ENCODE measurements at places on chromosomes 7 and 10. TPM values are rescaled to one million over a fixed set of nuclear protein-coding genes. Genes with fewer than 3 reads are reported as not detected.

NUPR2 gene
- total RNA-seq, result not detected

RADIL gene
- 0.26 TPM for total RNA-seq

TMEM229A gene
- total RNA-seq, result not detected

NEUROD6 gene
- total RNA-seq, result not detected

GRCh38 chr7:98555403-98555802 is 61.7 kb upstream of the NPTX2 start:
- no peak overlapping the region for H3K4me3 ChIP-seq
- no peaks in the 10 kb centered on the region for H3K27me3 ChIP-seq
- H3K4me1 ChIP-seq, result no peaks in the 10 kb centered on the region
- no peak overlapping the region for H3K27ac ChIP-seq

DNA sequence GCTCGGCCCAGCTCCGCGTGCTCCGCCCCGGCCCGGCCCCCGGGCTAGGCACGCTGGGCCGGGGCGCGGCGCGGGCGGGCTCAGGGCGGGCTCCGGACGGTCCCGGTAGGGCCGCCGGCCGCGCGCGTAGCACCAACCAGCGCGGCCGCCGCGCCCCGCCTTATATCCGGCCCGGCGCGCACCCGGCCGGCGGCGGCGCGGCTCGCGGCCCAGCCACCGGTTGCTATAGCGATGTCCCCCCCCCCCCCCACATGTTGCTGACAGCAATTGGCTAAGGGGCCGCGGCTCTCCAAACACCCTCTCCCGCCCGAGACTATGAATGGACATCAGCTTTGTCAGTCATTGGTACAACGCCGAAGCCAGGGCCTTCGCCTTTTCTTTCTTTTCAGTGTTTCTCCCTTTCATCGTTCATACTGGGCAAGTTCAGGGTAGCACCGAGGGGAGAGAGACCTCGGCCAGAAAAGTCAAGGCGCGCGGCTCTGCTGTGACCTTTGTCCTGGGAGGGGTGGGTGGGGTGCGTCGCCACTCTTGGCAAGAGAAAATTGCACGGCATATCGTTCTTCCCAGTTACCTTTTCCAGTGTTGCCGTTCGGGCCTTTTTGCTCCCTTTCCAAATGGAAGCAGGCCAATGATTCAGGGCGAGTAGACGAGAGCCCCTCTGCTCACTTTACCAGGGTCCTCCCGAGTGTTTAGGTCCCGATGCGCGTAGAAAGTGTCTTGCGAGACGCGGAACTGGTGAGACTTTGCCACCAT is 354.2 kb downstream of the DNAJB6 start:
- H3K27ac ChIP-seq, result peak overlapping the region; percentile 29
- peak overlapping the region; percentile 45 for H3K4me3 ChIP-seq
- no peak for DNase-seq
- H3K36me3 ChIP-seq, result no peaks in the 10 kb centered on the region
- H3K27me3 ChIP-seq, result peaks cover 55% of the 10 kb centered on the region

GRCh38 chr7:142481548-142481947 is 223.7 kb upstream of the PRSS58 start:
- no peak for DNase-seq
- no peaks in the 10 kb centered on the region for H3K27me3 ChIP-seq
- H3K36me3 ChIP-seq, result no peaks in the 10 kb centered on the region
- H3K27ac ChIP-seq, result no peak overlapping the region
- no peak overlapping the region for H3K4me3 ChIP-seq
- H3K4me1 ChIP-seq, result peaks cover 38% of the 10 kb centered on the region

- H3K36me3 ChIP-seq, result no peaks in the 10 kb centered on the region
- DNase-seq, result no peak
Observed at GRCh38 chr10:127044186-127044585, 139.0 kb downstream of the DOCK1 start.

DNA sequence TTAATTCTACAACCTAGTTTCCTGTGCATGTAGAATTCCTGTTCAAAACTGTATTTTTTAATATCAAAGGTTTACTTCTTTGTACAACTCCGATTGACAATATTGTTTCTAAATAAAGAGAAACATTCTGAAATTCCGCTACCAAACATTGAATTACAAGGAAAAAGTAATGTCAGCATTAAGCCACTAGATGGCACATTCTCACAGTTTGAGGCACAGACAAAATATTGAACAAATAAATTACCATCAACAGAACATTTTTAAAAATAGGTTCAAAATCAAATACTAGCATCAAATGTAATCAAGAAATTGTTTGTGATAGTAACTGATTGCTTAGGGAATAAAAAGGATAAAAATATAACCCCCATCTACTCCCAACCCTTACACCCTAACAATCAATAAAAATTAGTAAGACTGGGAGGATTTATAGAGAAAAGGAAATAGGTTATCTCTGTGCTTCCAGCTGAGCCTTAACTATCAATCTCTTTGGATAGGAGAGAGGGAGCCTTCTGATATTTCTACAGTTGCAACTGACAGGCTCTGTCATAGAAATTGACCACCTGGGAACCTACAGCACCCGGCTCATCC is 86.6 kb upstream of the C7orf33 start:
- no peaks in the 10 kb centered on the region for H3K36me3 ChIP-seq
- peak; percentile 64 for DNase-seq
- H3K4me3 ChIP-seq, result no peak overlapping the region
- no peak overlapping the region for H3K27ac ChIP-seq

- H3K36me3 ChIP-seq, result no peaks in the 10 kb centered on the region
- H3K27ac ChIP-seq, result no peak overlapping the region
- H3K27me3 ChIP-seq, result no peaks in the 10 kb centered on the region
Observed at GRCh38 chr7:137741443-137741842, 105.3 kb downstream of the DGKI start.

DNA sequence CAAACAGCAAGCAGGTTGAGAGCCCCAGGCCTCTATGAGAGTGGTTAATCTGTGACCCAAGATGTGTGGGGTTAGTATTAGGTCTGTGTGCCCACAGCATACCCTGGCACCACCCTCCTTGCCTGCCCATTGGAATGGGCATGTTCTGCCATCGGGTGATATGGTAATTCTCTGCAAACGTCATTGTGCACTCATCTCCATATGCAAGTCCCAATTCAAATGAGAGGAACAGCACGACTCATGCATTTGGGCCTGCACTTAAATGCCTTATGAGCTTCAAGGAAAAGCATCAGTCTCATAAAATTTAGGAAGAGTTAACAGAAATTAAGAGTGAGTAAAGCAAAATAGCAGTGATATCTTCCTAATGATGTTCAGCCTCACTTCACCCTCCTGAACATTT is 133.9 kb upstream of the FGFR2 start:
- no peak overlapping the region for H3K27ac ChIP-seq
- no peak for DNase-seq
- H3K27me3 ChIP-seq, result peaks cover 26% of the 10 kb centered on the region
- H3K36me3 ChIP-seq, result no peaks in the 10 kb centered on the region
- H3K4me1 ChIP-seq, result no peaks in the 10 kb centered on the region

- no peaks in the 10 kb centered on the region for H3K27me3 ChIP-seq
- peaks cover 5% of the 10 kb centered on the region for H3K36me3 ChIP-seq
- peaks cover 37% of the 10 kb centered on the region for H3K4me1 ChIP-seq
Observed at GRCh38 chr10:110324201-110324804, 19.6 kb upstream of the SMNDC1 start.

DNA sequence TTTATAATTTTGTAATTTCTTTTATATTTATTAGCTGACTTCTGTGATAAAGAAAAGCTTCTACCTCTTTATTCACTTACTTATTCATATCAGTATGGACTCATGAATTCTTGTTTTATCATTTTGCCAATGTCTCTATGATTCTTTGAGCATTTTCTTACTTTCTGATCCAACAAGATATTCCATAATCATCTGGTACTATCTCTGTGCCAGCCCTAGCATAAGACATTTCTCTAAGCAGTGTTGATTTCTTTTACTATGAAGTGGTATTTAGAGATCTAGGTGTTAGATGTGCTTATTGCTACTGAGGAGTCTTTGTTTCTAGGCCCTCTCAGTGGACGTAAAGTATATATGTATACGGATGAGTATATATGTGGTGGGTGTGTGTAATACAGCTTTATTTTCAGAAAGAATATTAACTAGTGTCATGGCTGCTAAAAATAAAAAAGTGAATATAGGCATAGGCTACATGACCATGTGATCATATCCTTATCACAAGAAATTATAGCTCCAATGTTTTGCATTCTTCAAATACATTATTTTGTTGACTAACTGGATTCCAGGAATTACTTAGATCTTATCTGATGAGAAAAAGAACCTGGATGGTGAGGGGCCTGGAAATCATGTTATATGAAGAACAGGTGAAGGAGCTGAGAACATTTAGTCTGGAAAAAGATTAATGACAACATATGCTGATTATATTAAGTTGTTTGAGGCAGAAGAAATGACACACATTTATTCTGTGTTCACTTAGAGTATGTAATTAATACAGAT is 13.1 kb downstream of the PHTF2 start:
- peaks cover 50% of the 10 kb centered on the region for H3K36me3 ChIP-seq
- no peaks in the 10 kb centered on the region for H3K27me3 ChIP-seq
- H3K4me3 ChIP-seq, result no peak overlapping the region
- H3K4me1 ChIP-seq, result peaks cover 23% of the 10 kb centered on the region

- H3K36me3 ChIP-seq, result peaks cover 27% of the 10 kb centered on the region
- H3K4me1 ChIP-seq, result no peaks in the 10 kb centered on the region
- no peak for DNase-seq
- no peak overlapping the region for H3K27ac ChIP-seq
- H3K4me3 ChIP-seq, result no peak overlapping the region
Observed at GRCh38 chr7:767941-768731, 41.1 kb upstream of the PRKAR1B start.

DNA sequence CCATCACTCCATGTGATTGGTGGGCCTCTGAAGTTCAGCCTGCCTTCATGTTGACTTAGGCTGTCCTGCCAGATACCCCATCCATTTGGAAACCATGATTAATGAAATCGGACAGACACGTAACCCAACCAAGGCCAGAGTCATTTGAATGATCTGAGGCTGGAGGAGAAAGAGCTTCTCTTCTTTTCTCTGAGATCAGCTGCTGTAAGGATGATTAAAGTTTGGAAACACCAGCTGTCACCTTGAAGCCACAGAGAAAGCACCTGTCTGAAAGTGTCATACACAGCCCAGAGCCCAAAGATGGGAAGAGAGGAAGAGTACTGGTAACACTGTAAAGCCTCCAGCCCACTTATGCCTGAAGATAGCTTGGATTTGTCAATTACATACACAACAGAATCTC is 22.9 kb downstream of the NEBL start:
- H3K27me3 ChIP-seq, result no peaks in the 10 kb centered on the region
- no peak overlapping the region for H3K27ac ChIP-seq
- DNase-seq, result no peak
- H3K4me3 ChIP-seq, result no peak overlapping the region

DNA sequence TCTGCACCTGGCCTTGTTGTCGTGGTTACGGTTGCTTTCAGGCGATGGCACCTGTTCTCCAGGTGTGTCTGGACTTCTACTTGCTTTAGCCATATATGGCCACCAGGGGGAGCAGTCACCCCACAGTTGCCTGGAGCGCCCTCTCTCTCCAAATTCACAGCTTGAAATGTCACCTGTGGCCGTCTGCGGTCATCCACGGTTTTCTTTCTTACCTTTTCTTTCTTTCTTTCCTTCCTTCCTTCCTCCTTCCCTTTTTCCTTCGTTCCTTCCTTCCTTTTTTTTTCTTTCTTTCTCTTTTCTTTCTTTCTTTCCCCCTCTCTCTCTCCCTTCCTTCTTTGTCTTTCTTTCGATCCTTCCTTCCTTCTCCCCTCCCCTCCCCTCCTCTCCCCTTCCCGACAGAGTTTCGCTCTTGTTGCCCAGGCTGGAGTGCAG is 150.5 kb upstream of the VKORC1L1 start:
- peaks cover 4% of the 10 kb centered on the region for H3K4me1 ChIP-seq
- no peak overlapping the region for H3K4me3 ChIP-seq
- H3K36me3 ChIP-seq, result no peaks in the 10 kb centered on the region
- H3K27me3 ChIP-seq, result no peaks in the 10 kb centered on the region
- no peak overlapping the region for H3K27ac ChIP-seq
- peak; percentile 91 for DNase-seq

DNA sequence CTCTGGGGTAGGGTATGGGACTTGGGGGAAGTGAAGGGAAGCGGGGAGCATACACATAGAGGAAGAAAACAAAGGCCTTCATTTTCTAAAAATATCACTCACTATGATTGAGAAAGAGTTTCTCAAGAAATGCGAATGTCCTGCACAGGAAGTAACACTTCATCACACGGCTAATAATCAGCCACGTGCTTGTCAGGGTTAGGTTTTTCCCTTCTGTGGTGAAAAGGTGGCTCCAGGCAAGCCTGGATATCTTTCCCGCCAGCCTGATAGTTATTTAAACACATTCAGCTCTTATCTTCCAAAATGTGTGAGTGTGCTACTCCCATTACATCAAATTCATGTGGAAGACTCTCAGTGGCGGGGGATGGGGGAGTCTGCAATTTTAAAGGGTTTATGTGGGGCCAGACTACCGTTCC is 166.4 kb upstream of the ADO start:
- peaks cover 22% of the 10 kb centered on the region for H3K4me1 ChIP-seq
- DNase-seq, result no peak

DNA sequence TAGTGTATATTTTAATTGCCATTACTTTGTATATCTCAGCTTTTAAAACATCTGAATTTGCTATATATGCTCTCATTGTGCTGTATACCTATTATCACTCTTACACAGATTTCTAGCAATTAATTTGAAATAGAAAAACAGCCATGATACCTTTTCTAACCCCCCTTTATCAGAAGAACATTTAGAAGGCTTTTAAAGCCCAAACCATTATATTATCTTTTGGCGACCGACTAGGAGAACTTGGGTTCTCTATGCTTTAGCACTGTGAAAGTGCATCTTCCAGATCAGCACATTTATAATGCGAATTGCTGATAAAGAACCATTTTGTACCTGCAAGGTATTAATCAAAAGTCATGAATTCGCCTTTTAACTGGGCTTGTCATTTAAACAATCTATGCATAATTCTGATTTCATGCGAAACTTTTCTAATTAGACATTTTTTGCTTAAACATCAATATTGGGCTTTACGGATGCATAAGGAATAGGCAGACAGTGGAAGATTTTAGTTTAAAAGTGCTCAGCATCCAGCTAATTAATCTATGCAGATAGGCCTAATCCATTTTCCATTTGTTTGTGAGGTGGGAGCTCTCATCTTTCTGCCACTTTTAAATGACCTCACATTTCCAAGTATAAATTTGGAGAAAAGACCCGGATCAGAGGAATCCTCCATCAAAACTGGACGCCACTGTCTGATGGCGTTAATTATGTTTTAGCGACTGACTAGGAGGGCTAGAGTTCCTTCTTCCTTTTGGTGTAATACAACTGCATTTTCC is 1.2 kb upstream of the MLLT10 start:
- peaks cover 9% of the 10 kb centered on the region for H3K36me3 ChIP-seq
- peaks cover 24% of the 10 kb centered on the region for H3K4me1 ChIP-seq
- no peak for DNase-seq
- H3K27ac ChIP-seq, result peak overlapping the region; percentile 93
- peaks cover 21% of the 10 kb centered on the region for H3K27me3 ChIP-seq

- H3K27ac ChIP-seq, result no peak overlapping the region
- H3K4me3 ChIP-seq, result no peak overlapping the region
- peaks cover 27% of the 10 kb centered on the region for H3K36me3 ChIP-seq
- peaks cover 8% of the 10 kb centered on the region for H3K4me1 ChIP-seq
Observed at GRCh38 chr10:102738692-102739121, 5.0 kb upstream of the WBP1L start.

DNA sequence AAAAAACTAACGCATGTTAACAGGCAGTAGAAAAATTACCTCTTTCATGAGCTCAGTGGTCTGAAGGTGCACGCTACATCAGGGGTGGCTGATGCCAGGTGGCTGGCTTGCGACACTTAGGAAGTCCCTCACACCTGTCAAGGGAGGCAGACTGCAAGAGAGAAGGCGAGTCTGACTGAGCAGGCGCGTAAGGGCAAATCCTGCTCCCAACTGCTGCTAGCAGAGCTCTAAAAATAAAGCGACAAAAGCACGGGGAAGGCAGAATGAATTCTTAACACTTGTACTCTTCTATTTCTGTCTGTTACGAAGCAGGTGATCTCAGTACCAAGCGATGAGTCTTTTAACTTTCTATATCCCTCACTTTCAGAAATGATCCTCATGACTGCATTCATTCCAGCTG is 33.1 kb downstream of the CACNA2D1 start:
- H3K4me1 ChIP-seq, result no peaks in the 10 kb centered on the region
- H3K27me3 ChIP-seq, result no peaks in the 10 kb centered on the region
- no peaks in the 10 kb centered on the region for H3K36me3 ChIP-seq
- DNase-seq, result no peak
- no peak overlapping the region for H3K27ac ChIP-seq
